ENCODE measurements at places on chromosomes 2 and 18. TPM values are rescaled to one million over a fixed set of nuclear protein-coding genes. Genes with fewer than 3 reads are reported as not detected.

DNA sequence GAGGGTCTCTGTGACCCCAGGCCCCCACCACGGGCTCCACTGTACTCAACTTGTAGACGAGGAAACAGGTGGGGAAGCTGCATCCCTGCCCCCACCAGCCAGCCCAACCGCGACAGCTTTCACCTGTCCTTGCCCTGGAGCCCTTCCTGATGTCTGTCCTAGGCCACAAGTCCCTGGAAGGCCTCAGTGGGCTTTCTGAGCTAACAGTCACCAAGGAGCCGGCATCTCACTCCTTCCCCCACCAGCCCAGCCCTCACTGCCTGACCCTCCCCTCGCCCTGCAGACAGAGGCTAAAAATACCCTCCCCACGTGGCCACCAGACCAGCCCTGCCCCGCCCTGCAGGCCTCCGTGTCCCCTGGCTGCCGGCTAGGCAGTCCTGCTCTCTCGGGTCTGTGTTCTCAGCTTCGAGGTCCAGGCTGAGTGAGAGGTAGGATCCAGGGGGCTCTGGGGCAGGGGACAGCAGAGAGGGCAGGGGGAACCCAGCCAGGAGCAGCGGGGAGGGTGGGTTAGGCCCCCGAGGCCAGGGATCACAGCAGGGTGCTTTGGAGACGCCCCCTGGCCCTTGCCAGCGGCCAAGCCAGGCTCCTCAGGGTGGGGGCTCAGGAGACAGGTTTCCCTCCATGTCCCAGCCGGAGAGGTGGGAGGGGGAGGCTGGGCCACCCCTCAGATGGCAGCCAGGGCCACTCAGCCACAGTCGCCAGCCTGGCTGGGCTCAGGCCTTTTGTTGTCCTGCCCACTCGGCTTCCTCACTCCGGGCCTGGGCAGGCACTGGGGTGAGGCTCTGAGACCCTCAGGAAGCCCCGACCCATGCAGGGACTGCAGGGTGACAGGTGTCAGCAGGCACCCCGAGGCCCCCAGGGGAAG is at the start of gene KLHL30:
Gene KLHL30 (plus strand): TSS at position 338 of the 865 bp plus-strand sequence. CDS start 2,087 bp downstream, outside the sequence.
- no peak for DNase-seq

GRCh38 chr2:72347081-72347480 is 199.4 kb upstream of the CYP26B1 start:
- no peak for DNase-seq

The DPP4 gene
- total RNA-seq: not detected

DNA sequence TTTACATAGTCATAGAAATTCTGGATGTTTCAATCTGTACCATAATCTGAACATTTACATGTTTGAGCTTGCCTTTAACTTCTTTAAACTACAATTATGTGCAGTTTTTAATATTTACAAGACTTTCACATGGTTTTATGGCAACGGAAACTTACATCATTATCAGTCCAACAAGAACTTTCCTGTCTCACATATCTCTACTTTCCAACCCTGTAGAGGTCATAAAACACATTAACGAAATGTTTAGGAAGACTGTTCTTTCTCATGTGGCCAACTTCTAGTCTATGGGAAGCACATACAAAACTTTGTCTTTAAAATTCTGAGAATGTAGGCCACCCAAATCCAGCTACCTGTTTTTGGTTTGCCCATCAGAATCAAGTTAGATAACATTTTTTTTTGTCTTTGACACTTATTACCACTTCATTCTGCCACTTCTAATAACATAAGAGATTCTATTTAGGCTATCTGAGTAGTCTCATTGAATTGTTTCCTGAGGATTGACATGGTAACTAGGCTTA is 693.2 kb downstream of the KCNJ3 start:
- no peak for DNase-seq

DNA sequence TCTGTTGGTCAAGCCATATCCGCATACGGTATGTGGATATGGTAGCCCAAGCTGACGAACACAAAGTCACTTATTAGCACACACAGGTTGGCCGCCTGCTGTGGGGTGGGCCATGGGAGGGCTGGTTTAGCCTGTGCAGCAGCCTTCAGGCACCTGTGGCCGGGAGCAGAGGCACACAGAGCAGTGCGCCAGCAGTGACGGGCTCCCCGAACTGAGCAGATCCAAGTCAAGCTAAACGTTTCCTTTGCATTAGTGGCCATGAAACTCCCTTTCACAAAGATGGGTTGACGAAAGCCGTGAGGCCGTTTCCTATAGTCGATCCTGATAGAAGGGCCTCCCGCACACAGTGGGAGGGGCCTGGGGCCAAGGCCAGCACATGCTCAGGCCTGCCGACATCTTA is 72.1 kb downstream of the TSHZ1 start:
- DNase-seq: no peak

- no peak for DNase-seq
These were observed 783.6 kb downstream of the CBLN2 start for GRCh38 chr18:71760541-71760940.

GRCh38 chr18:5543773-5544389 is at the start of gene EPB41L3:
EPB41L3 (minus strand) TSS chr18:5543997; CDS start chr18:5489183, 54,814 bp downstream.
- DNase-seq: no peak

GRCh38 chr18:34863702-34864101 is 153.6 kb downstream of the DTNA start:
- DNase-seq: no peak

- DNase-seq: no peak
These were observed 115.8 kb downstream of the SS18 start for GRCh38 chr18:25974630-25975077.

- no peak for DNase-seq
These were observed 121.7 kb upstream of the SMAD2 start for GRCh38 chr18:48051945-48052840.

- DNase-seq: no peak
These were observed 246.3 kb upstream of the RASGRP3 start for GRCh38 chr2:33230195-33230594.

- DNase-seq: no peak
These were observed 21.6 kb upstream of the CACNB4 start for GRCh38 chr2:152120430-152120829.

- peak; percentile 48 for DNase-seq
These were observed 28.4 kb downstream of the MCEE start for GRCh38 chr2:71101656-71102055.

The RNF152 gene
- 1.7 TPM for total RNA-seq
